Skeletal muscle cell (primary cell): ENCODE measurements at places on chromosomes 6 and 20.

DNA sequence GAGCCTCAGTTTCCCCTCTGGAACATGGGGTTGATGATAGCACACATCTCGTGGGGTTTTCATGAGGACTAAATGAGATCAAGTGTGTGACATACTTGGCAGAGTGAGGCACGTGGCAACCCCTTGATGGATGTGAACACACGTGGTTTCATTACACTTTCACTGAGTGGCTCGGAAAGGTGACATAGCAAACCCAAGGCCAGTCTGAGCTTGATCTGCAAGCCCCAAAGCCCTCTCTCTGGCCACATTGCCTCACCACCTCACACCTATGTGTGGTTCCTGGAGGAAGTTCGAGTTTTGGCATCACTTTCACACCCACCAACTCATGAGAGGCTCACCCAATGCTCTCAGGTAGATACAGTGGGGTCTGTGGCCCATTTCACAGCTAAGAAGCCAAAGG is 60.0 kb downstream of the CPNE5 start:
- no peak for DNase-seq

DNA sequence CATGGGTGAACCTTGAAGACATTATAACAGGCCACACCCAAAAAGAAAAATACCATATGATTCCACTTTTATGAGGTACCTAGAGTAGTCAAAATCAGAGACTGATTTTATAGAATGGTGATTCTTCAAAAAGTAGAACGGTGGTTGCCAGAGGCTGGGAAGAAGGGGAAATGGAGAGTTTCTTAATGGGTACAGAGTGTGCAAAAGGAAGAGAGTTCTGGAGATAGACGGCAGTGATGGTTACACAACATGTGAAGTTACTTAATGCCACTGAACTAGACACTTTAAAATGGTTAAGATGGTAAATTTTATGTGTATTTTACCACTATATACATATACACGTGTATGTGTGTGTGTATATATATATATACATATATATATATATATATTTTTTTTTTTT is 80.8 kb downstream of the PRND start:
- DNase-seq, result no peak

DNA sequence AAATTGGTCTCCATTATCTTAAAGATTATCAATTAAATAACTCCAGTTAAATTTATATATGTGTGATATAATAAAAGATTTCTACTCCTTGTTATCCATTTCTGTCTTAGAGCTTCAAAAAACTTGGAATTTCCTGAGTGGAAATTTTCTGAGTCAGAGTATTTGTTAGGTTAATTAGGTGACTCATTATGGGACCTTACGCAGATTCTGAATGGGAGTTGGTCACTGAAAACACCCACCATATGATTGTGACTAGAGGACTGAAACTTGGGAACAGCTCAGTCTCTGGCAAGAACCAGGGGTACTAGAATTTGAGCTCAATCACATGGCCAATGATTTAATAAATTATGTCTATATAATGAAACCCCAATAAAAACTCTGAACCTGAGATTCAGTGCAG is 125.4 kb upstream of the HMGCLL1 start:
- no peak for DNase-seq

DNA sequence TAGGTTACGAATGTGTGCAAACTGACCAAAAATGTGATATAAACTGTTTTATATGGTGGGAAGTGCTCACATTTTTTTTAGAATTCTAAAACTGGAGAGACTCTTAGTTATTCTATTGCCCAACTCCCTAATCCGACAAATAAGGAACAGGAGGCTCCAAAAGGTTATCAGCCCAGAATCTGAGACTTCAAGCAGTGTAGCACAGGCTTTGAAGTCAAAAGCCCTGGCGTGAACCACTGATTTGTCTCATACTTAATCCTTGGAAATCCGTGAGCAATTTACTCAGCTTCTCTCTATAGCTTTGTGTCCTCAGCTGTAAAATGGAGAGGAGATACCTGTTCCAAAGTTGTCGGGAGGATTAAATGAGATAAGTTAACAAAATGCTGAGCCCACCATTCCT is 368.8 kb upstream of the SASH1 start:
- DNase-seq, result no peak

- DNase-seq, result no peak
Measured at GRCh38 chr20:43193443-43193842, 3.7 kb upstream of the PTPRT start.

DNA sequence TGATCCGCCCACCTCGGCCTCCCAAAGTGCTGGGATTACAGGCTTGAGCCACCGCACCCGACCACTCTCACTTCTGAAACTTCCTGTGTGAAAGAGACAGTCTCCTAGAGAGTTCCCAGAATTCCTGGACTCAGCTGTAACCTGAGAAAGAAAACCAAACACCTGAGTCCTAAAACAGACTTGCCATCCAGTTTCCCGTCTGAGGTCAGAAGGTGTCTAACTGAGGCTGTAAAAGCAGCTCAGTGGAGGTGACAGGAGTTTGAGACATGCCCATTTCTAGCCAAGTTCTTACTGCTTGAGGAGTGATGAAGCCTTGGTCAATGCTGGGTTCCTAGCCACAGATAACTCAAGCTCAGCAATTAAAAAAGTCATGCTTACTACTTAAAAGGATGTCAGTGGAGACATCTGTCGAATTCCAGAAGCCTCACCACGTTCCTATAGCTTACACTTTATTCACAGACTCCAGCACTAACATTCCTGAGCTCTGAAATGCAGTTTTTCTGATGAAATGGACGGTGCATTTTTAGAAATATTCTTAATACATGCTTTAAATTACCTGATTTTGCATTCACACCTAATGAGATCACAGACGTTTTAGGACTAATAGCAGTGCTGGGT is 6.1 kb downstream of the UQCC2 start:
- no peak for DNase-seq

GRCh38 chr6:53151676-53152075 is 3.0 kb upstream of the GCM1 start:
- DNase-seq, result no peak

DNA sequence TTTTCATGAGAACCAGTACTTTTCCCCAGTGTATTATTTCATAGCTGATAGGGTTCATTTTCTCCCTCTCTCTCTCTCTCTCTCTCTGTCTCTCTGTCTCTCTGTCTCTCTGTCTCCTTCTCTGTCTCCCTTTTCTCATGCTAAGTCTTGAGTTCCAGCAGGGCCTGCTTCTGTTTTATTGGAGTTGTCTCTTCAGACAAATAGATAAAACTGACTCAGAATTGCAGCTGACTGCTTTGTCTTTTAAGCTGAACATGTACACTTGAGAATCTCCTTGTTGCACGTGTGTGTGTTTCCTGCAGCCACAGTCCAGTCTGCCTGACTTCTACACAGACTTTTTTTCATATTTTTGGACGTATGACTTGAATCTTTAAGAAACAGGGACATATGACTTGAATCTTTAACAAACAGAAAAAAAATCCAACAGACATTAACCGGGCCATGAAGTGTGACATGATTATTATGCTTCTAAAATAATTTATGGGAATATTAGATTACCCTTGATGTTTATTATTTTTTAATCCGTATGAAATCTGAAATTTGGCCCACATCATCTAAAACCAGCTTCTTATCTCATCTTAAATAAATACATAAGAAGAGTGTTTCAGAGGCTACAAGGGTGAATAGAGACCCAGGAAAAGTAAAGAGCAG is 71.5 kb downstream of the JAG1 start:
- no peak for DNase-seq

DNA sequence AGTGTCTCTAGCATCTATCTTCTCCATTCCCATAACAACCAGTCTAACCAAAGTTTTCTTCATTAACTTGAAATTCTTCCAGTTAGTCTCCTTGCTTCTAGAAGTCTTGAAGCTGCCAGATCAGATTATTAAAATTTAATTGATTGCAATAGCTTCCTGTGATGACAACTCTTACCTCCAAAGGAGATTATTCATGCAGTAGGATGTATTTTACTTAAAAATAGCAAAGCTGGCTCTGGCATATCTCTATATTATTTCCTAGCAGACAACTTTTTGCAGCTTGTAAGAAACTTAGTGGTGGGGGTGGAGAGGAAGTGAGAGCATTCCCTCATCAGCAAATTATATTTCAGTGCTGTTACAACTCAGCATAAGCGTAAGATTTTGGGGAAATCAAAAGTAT is 290.4 kb downstream of the GRIK2 start:
- no peak for DNase-seq

GRCh38 chr6:148827416-148828045 is 80.7 kb downstream of the UST start:
- no peak for DNase-seq

DNA sequence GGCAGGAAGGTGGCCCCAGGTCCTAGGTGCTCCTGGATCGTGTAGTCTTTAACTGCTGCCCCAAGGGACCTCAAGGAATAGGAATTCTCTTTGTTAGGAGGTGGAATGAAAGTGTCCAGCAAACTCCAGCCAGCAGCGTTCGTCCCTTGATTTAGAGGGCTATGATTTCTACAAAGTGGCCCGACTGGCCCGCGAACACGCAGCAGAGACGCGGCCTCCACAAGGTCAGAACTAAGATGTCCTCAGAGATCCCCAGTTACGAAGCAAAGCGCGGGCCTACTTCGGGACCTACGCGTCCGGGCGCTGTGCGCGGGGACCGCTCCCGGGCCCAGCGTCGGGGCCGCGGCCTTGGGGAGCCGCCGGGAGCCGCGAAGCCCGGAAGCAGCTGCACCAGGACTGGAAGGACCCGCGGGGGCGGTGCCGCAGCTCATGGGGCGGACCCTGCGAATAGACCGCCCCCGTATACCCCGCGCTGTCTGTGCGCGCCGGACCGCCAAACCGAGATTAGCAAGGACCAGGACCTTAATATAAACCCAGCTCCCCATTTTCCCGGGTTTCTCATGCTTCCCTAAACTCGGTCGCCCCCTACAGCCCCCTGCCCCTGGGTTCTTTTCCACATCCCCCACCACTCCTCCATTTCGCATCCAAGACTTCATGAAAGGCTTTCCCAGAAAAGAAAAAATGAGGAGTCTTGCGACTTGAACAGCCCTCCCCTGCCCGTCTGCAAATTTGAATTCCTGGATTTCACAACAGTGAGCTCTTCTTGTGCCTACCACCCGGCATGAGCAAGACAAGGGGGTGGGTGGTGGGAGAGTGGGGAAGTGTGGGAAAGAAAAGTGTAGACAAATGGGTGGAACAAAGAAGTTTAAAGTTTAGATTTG is at the start of gene C6orf47:
TSS of gene C6orf47 (minus strand) at position 398 of the 881 bp plus-strand sequence. CDS start 831 bp downstream, outside the sequence.
- DNase-seq, result peak; percentile 32

GRCh38 chr20:675453-676314 is at the start of gene SCRT2:
SCRT2 (minus strand) TSS chr20:675802; CDS start chr20:675601, 201 bp downstream.
- DNase-seq, result peak; percentile 25

DNA sequence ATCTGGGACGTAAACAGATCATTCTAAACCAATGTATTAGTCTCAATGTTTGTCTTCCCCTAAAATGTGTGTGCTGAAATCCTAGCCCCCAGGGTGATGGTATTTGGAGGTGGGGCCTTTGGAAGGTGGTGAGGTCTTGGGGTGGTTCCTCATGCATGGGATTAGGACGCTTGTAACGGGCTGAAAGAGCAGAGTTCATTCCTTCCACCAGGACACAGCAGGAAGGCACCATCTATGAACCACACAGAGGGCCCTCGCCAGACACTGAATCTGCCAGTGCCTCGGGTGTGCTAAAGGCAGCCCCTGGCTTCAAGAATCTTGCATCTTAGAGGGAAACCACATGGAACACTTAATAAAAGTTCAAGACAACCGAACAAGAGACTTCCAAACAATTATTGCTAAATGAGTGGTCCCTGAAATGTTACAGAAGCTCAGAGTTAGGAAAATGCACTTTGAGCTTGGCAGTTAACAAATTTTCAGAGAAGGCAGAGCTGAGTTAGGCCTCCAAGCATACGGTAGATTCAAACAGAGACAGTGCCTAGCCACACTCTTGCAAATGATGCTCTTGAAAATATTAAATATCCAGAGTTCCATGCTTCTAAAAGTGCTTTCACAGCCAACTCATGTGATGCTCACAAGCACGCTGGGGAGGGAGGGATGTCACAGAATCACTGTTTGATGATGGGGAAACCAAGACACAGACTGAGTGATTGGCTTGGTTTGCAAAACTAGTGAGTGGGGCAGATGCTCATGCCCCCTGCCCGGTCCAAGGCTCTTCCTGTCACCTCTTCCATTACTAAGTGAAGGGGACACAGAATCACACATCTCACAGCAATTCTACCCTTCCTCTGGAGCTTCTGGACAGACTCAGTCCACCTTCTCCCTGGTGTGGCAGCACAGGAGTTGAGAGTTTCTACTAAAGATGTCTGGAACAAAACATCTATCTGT is 27.4 kb downstream of the TBC1D7 start:
- DNase-seq, result no peak

DNA sequence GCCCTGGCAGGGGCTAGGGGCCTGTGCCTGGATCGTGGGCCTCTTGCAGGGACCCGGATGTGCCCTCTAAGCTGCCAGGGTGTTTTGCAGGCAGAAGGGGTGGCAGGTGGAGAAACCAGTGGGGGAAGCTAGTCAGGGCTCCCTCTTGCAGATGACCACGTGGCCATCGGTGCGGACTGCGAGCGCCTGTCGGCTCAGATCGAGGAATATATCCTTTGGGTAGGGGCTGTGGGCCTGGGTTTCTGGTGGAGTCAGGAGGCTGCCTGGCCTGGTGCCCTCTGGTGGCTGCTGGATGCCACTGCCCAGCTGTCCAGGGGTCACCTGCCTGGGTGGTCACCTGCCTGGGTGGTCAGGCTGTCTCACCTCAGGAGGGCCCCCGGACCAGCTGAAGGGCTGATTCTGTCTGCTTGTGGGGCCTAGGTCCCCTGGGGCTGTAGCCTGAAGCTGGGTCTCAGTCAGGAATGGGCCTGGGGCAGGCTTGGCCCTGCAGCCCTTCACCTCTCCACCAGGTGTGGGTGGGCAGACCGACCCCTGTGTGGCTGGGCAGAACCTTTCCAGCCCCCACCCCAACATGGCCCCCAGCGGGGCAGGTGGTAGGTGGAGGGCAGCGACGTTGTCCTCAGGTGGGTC is 6.7 kb downstream of the TCEA2 start:
- no peak for DNase-seq

- DNase-seq, result no peak
Measured at GRCh38 chr6:11923621-11924020, 88.5 kb upstream of the HIVEP1 start.

DNA sequence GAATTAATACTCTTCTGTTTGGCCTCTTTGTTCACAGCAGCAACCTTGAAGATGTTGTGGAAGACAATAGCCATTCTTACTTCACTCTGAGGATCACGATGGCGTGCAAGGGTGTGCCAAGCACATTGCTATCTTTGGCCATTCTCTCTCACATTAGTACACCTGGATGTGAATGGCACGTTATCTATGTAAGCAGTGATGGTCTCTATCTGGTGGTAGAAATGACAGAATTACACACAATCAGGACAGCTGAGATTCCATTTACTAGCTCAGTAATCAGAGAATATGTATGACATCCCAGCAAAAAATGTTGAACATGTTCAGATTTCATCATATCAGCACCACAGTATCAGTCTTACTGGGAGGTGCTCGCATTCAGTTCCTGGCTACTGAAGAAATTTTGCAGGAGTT is 116.2 kb downstream of the LCA5 start:
- peak; percentile 38 for DNase-seq

DNA sequence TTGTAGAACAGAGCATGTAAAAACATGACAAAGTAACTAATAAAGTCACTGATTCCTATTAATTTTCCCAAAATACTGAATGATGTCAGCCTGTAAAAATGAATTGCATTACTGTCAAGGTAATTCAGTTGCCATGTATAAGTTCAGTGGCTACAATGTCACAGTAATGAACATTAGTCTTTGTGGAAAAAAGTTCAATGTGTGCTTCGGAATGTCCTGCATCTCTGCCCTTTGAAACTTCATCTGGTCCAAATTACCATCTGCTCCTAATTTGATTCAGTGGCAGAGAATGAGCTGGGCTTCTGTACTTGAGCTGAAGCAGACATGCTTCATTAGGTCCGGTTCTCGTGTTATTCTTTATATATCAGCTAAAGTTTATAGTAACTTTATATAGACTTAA is 567.4 kb downstream of the COL12A1 start:
- no peak for DNase-seq
